ENCODE measurements at places on chromosomes 1 and 21.

- DNase-seq = no peak
These were observed 11.6 kb upstream of the GJA9 start for GRCh38 chr1:38892976-38893375.

GRCh38 chr1:241926141-241926540, 31.4 kb upstream of the BECN2 start:
- DNase-seq = no peak

- DNase-seq = no peak
These were observed 9.6 kb downstream of the CLDN14 start for GRCh38 chr21:36470294-36470693.

GRCh38 chr21:26588446-26588845, 15.4 kb upstream of the CYYR1 start:
- no peak for DNase-seq

DNA sequence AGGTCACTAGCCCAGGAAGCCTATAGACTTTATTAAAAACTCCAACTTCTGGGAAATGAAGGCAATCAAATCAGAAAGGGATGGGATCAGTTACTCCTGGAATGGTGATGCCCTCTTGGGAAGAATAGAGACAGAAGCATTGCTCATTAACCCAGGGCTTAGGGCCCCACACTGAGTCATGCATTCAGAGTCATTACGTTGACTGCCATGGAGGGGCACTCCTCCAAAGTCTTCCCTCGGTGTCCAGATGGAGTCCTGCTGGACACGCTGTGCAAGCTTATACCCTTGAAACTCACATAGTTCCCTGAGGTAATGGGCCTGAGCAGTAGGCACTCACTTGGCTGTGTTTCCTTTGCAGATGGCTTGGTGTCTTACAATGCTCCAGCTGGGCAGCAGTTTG, 35.2 kb upstream of the HSD17B7 start:
- DNase-seq = no peak

GRCh38 chr1:103489935-103490334, 35.6 kb upstream of the RNPC3 start:
- DNase-seq = no peak

DNA sequence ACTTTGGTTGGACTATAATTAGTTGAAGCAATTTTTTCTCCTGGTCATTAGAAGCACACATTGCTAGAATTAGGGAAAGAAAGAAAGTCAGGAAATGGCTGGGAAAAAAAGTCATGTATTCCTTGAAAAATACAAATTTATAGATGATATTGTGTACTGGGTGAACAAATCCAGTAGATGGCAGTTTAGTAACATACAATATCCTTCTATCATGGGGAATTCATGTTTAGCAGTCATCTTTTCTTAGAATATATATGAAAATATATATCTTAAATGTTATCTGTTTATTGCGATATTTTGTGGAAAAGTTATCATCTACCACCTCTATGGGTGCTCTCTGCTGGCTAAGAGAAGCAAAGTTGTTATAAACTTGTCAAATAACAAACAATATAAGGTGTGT, 13.1 kb upstream of the ZRANB2 start:
- no peak for DNase-seq

DNA sequence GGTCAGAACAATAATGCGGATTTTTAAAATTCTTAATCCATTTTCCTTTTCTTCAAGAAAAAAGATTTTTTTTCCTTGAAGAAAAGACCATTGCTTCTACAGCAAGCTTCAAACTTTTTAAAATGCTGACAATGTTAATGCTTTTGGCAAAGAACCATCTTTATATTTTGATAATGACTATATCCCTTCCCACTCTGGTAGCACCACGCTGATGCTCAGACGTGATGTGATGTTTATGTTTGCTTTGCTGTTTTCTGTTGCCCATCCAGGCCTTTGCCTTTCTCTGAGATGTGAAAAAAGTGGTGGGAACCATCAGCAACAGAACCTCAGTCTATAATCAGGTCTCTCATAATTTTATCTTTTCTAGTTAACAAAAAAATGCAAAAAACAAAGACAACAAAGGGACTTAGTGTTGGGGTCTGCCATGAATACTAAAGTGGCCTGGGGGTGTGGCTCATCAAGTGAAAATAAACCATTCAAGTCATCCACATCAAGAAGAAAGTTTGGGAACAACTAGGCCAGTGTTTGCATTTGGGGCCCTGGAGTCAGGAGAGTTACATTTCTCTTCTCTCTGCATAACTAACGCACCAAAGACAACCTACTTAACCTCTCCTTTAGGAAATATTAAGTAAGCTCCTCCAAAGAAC, 244.6 kb upstream of the DMRTA2 start:
- DNase-seq = no peak

DNA sequence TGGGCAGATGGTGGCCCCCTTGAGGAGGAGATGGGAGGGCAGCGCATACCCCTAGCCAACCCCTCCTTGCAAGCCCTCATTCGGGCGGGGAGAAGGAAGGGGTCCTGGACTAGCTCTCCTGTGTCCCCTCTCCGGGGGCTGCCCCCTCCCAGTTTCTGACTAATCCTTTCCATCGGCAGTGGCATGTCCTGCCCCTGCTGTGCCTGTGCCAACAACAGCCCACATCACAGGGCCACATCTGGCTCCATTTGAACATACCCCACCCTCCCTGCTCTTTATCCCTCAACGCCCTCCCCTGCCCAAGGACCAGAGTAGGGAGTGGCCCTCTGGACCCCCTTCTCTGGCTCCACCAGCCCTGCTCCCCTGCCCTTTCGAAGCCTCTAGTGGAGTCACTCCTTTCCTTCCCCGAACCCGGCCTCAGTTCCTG, 11.0 kb upstream of the LMNA start:
- no peak for DNase-seq

DNA sequence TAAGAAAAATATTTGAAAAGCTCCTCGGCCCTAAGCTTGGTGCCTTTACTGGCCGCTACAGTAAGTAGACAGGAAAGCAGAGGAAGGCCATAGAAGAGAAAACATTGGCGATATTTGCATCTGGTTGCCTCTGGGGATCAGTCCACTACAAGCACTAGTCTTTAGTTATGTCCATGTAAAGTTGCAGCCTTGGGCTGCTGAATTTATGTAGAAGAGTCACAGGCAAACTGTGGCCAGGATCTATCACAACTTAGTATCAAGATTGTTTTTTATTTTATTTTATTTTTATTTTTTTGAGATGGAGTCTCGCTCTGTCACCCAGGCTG, 228.7 kb upstream of the CAMK1G start:
- no peak for DNase-seq

DNA sequence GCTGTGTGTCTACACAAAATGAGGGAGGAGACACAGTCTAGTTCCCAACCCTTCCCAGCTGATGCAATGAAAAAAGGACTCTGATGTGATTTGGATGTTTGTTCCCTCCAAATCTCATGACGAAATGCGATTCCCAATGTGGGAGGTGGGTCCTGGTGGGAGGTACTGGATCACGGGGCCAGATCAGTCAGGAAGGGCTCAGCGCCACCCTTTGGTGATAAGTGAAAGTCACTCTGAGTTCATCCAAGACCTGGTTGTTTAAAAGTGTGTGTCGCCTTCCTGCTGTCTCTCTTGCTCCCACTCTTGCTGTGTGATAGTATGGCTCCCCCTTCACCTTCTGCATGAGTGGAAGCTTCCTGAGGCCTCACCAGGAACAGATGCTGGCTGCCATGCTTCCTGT, 63.2 kb downstream of the GNG4 start:
- no peak for DNase-seq

Data from GM18507 (cell line).